CD4-positive, alpha-beta T cell treated with Interleukin-6 at 100 ng/mL for 8 hours (primary cell): ENCODE measurements at places on chromosomes 1 and 21.

- DNase-seq: no peak
Measured at GRCh38 chr21:28294051-28294450, 698.6 kb downstream of the LTN1 start.

DNA sequence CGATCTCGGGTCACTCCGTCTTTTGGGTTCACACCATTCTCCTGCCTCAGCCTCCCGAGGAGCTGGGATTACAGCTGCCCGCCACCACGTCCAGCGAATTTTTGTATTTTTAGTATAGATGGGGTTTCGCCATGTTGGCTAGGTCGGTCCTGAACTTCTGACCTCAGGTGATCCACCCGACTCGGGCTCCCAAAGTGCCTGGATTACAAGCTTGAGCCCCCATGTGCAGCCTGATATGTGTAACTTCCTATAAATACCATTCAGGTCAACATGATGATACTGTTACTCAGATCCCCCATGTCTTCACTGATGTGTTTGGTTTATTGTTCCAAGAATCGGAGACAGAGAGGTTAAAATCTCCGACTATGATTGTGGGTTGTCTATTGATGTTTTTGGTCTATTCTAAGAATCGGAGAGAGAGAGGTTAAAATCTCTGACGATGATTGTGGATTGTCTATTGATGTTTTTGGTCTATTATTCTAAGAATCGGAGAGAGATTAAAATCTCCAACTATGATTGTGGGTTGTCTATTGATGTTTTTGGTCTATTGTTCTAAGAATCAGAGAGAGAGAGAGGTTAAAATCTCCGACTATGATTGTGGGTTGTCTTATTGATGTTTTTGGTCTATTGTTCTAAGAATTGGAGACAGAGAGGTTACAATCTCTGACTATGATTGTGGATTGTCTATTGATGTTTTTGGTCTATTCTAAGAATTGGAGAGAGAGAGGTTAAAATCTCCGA, 17.0 kb downstream of the C1orf159 start:
- DNase-seq: no peak

DNA sequence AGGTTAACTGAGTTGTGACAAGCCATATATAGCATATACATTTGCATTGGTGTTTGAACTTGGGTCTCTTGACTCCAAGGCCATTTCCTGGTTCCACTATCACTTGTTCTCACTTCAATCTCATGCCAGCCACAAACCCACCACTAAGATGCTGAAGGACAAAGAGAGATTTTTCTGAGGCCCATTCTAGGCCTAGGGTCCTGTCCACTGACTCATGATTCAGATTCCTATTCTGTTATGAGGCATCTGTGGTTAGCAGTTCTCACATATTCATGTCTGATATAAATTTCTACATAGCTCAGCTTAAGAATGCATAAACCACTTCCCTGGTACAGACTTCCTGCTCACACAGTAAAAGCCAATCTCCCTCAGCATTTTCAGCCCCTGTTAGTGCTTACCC, 326.1 kb upstream of the BEND5 start:
- DNase-seq: no peak

DNA sequence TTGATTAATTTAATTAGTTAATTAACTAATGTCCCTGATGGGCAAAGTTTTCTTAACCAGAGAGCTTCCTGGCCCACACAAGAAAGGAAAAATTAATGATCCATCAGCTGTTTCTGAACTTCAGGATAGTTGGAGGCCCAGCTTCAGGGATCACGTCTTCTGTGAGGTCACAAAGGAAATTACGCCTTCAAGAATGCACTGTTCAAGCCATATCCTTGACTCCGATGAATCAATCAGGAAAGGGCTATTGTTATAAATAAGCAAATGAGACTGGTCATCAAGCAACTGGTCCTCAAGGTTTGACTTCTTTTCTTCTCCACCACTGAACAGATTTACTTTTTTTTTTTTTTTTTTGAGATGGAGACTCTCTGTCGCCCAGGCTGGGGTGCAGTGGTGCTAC, 40.6 kb downstream of the TCP10L start:
- DNase-seq: no peak

DNA sequence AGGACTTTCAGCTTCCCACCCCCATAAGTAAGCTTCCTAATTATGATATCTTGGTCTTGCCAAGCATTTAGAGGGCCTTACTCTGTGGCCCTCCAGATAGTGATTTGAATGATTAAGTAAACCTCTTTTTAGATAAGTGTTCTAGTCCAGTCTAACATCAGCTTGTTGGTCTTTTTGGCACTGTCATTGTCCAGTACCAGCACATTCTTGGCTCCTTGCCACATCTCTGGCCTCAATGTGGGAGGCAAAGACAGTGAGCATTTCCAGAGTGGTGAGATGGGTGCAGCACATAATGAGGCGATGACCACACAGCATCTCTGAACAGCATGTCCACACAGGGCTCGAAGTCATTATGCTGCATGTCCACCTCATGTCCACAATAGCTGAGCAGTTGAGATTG, 6.1 kb downstream of the CAPZA1 start:
- DNase-seq: no peak

DNA sequence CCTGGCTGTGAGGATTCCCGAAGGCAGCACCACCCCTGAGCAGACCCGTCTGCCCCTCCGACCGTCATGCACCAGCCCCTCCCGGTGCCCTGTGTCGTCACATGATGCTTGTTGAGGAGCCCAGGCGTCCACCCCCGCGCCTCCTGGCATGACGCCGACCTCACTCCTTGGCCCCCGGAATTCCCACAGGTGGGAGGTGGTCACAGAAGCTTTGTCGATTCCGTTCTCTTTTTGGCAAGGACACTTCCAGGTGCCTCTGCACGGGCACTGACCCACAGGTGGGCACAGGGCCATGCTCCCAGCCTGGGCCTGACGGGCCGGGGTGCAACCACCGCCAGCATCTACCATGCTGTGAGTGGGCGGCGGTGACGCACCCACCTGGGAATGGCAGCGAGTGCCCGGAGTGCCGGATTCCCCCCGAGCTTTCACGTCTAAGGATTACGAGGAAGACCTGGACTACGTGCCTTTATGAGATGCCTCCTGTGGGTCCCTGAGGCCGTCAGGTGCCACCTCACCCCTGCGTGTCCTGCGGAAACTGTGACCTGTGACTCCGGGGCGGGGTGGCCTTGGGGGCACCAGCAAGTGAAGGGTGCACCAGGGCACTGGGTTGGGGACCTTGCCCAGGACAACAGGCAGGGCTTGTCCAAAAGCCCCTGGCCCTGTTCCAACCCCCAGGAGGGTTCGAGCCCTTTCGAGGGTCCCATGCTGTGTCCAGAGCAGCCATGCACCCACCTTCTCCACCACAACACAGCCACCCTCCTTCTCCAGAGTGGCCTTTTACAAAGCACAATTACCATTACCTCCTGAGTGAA, 31.4 kb upstream of the COL6A1 start:
- DNase-seq: no peak

- no peak for DNase-seq
Measured at GRCh38 chr1:19630720-19631395, 13.3 kb upstream of the NBL1 start.

DNA sequence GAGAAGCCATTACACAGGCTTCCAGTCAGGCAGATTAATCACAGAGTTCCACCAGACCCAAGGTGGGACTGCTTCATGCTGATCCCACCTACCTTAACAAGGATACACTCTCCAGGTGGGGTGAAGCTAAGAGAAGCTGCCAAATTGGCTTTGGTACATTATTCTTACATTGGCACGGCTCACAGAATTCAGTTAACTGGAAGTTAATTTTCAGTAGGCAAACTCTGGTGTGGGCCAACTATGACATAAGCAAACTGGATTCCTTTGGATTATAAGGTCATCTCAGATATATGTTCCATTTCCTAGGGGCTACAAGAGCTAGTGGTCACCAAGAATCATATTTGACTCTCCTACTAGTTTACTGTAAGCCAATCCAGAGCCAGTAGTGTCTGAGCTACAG, 448.8 kb upstream of the BEND5 start:
- no peak for DNase-seq

GRCh38 chr1:18484721-18485120, 4.0 kb downstream of the KLHDC7A start:
- no peak for DNase-seq
